Stimulated activated CD4-positive, alpha-beta T cell treated with anti-CD3 and anti-CD28 coated beads, TNF-alpha, amount 100 ng/mL, for 24 hours (primary cell): ENCODE measurements at places on chromosomes 13 and 19.

DNA sequence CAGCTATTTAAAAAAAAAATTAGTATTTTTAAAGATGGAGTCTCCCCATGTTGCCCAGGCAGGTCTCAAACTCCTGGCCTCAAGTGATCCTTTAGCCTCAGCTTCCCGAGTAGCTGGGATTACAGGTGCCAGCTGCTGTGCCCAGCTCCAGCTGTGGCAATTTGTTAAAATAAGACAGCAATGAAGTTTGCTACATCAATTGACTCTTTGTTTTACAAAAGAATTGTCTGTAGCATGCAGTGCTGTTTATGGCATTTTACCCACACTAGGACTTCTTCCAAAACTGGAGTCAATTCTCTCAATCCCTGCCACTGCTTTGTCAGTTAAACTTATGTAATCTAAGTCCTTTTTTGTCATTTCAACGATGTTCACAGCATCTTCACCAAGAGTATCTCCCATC lies 49.3 kb downstream of the NDFIP2 start:
- no peak for DNase-seq

DNA sequence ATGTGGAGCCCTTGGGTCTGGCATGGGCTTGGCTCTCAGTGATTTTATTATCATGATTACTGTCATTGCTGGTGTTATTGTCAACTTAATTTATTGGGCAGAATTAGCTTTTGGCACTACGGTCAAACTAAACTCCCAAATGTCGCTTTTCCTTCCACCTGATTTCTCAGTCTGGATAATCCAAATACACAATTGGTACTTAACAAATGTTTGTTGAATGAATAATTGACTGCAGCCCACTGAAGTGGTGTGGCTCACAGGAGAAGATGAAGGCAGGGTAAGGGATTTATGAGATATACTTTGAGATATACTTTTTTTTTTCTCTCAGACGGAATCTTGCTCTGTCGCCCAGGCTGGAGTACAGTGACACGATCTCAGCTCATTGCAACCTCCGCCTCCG lies 1.5 kb downstream of the COLGALT1 start:
- no peak for DNase-seq

GRCh38 chr13:96984051-96984508 lies 10.2 kb downstream of the OXGR1 start:
- no peak for DNase-seq

DNA sequence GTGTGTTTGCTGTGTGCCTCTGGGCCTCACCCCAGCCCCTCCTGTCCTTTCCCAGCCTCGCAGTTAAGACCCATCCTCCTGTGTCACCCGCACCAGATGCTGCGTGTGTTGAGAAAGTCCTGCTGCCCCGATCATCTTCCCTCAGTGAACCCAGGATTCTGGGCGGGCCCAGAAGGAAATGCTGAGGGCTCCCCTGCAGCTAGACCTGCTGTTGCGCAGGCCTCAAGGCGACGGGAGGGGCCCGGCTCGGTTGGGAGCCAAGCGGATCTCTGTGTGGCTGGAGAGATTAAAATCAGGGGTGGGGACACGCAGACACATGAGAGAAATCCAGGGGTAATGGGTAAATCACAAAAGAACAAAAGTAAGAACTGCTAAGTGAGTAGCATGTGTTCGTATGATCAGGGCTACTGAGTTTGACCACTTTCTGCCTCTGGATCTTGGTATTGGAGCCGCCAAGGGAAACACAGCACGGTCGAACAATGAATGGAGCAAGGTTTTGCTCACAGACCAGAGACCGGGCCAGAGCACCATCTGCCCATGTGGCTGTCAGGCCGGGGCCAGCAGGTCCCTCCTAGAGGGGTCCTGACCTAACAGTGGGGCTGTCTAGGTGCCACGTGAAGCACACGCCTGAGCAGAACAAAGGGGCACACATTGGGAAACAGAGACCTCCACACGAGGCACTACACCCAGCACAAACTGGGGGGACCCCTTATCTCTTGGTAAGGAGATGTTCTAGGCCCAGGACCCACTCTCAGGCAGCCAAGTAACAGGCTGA lies 7.1 kb downstream of the ZSCAN1 start:
- DNase-seq: no peak

DNA sequence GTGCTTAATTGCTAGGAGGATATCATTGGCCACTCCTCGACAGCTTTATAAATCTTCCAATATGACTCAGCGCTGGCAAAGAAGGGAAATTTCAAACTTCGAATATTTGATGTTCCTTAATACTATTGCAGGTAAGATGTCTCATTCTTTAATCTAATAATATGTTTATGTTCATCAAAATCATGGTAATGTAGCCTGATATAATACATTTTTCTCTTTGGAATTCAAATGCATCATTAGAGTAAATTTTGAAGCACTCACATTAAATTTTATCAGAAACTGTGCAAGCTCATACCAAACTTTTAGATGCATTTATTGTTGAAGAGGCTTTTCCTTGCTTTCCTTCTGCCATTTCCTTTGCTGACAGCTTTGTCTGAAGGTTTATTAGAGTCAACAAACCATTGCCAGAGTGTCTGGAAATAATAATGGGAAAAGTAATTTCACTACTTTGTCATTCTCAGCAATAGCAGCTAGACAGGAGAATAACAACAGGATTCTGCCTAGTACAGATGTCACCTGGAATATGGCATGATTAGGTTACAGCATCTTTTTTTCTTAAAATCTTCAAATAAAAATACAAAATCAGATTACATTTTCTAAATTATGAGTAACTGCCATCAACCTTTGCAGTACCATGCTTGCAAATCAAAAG lies 78.6 kb upstream of the MAB21L1 start:
- DNase-seq: no peak

DNA sequence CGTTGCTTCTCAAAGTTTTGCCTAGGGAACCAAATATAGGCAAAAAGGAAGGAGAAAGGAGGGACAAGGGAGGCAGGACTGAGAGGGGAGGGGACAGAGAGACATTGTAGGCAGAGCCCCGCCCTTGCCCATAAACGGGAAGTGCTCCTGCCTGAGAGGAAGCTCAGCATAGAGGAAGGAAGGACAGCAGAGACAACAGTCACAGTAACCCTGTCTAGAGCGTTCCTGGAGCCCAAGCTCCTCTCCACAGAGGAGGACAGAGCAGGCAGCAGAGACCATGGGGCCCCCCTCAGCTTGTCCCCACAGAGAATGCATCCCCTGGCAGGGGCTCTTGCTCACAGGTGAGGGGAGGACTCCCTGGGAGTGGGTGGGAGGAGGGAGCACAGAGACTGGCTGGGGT lies at the start of gene CEACAM21:
CEACAM21 (plus strand) TSS at position 169 of the 400 bp plus-strand sequence; CDS start at position 278, 109 bp downstream.
- no peak for DNase-seq

- no peak for DNase-seq
These were observed 2.4 kb downstream of the ALOX5AP start for GRCh38 chr13:30737511-30738337.
